ENCODE measurements at places on chromosomes 5 and 9. TPM values are rescaled to one million over a fixed set of nuclear protein-coding genes. Genes with fewer than 3 reads are reported as not detected.

DNA sequence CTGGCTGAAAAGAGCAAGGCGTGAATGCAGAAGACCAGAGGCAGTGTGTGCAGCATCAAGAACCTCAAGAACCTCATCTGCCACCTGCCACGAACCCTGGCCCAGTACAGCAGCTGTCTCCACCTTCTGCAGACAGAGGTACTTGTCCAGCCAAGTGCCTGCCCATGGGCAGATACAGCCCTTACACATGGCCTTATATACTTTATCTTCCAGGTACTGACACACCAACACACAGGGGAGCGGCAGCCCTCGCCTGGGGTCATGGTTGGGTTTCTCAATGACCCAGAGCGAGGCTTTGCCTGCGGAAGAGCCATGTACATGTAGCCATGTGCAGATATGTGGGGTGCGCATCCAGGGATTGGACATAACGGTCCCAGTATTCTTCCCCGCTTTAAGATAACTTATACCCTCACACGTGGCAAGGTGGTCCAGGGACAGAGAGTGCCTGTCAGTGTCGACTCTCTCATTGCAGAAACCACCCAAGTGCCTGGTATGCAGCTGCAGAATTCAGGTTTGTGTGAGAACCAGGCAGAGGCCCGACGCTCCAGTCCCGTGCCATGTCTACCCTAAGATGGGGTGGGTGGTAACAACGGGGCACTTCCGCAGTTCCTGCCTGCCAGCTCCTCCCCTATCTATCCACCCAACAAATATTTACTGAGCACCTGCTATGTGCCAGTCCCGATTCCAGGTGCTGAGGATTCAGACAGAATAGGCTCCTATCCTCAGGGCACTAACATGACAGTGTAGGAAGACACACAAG lies 206.9 kb downstream of the FSTL4 start:
- no peak for DNase-seq

CNTNAP3 gene
- total RNA-seq: 2.7 TPM

DNA sequence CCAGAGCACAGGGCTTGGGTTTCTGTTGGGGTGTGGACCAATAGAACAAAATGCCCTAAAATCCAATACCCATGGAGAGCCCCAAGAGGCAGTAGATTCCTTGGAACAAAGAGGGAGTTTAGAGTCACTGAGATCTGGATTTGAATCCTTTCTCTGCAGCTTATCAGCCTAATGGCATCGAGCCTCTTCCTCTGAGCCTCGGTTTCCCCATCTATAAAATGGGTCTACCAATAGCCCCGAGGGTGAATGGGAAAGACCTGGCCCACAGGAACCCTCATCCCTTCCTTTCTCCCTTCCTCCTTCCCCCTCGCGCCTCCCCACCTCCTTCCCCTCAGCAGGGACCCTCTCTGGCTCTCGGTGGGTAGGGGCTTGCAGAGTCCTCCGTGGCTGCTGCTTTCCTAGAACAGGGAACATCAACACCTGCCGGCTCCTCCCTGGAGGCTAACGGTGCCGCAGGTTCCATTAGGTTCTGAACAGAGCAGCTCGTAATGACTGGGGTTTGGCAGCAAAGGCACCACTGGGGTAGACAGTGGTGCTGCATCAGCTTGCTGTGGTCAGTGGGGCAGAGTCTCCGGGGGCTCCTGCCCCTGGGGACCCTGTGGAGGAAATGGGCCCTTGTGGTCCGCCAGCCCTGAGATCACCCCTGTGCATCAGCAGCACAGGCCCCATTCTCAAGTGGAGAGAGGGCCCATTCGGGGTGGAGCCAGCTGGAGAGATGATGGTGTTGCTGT lies 40.3 kb downstream of the NEK6 start:
- no peak for DNase-seq

GRCh38 chr9:19290103-19290502 lies 59.6 kb downstream of the DENND4C start:
- no peak for DNase-seq

ZBTB5 gene
- 11.3 TPM for total RNA-seq

SMU1 gene
- 21.5 TPM for total RNA-seq

DNA sequence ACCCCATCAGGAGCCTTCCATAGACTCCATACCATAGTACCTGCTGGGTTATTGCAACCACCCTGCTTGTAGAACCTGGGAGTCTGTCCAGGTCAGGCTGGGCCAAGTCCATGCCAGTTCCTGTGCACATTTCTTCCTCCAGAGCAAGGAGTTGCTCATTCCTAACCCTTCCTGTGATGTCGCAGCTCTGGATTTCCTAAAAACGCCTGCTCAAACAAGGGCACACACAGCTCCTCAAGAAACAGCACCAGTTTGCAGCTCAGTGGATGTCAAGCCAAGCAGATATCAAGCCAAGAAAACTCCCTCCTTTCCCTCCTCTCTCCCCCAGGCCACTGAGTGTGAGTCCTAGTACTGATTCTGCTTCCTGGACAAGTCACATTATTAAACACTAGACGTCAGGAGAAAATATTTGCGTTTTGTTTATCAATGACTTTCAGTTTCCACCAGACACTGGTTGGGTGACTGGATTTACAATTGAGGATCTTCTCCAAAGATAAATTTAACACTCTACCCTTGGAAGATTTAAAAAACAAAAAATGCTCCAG lies 59.6 kb downstream of the SLC1A1 start:
- DNase-seq: no peak

ARID3C gene
- total RNA-seq: 0.16 TPM

DNA sequence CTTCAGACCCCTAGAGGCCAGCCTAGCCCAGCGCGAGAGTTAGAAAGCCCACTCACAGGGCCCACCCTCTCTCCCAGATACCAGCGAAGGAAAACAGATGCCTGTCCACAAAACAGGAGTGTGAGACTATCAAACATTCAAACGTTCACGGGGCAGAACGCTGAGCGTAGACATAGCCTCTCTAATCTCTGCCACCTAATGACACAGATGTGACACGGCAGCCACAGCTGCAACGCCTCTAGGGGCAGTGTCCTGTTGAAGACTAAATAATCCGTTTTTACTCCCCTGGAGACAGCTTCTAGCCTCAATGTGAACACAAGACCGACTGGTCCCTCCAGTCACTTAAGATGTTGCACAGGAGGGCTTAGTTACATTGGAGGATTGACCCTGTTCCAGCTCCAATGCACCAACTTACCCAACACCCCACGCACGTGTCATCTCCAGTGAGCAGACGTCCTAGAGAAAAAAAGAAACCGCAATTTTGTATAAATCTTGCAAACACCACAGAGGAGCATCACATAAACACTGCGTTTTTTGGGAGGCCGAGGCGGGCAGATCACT lies 14.3 kb downstream of the DIPK1B start:
- DNase-seq: no peak

DNA sequence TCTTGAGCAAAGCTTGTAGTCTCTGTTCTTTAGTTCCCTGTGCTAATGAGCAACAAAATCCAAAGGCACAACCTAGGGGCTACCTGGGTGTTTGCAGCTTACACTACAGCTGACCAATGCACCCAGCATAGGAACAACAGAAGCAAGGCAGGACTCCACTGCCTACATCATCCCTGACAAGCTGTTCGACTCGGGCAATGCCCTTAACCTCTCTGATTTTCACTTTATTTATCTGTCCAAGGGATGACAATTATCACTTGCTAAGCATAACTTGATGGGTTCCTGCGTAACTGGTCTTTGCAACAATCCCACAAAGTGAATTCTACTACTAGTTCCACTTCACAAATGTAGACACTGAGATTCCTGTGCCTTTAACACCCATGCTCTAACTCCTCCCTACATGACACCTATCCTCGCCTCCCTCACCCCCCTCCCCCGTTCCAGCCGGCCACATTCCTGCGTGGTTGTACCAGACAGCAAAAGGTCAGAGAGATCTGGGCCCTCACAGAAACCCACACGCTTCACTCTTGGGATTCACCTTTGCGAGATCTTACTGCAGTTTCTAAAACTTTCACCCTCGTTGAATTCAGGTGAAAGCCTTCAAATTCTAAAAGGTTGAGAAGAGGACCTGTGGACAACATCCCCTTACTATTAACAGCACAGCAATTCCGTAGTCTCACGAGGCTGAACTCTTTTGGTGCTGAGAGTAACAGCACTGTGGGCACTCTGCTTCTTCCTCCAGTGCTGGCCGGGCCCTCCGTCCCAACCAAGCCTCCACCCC lies 995 bp downstream of the IPPK start:
- peak; percentile 72 for DNase-seq

ABL1 gene
- 113 TPM for total RNA-seq

- peak; percentile 95 for DNase-seq
Measured at GRCh38 chr9:35847792-35848572, 19.0 kb downstream of the TMEM8B start.

LCN9 gene
- 4.8 TPM for total RNA-seq

- DNase-seq: peak; percentile 63
Measured at GRCh38 chr9:114687034-114687433, 5.0 kb upstream of the TEX48 start.

DNA sequence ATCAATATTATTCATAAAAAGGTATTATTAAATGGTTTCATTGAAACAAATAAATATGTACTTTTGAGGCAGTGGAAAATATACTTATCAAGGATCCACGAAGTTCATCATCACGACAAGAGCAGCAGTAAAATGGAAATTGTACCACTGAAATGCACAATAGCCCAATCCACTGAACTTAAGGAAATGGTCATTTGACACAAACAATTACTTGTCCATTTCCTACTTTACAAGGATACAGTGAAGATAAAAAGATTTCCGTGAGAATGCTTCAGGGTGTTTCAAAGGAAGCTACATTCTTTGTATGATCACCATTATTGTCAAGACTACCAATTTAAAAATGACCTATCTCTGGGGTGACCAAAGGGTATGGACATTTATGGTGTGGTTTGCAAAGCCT lies 210.3 kb downstream of the SYK start:
- no peak for DNase-seq

SPINK4 gene
- total RNA-seq: not detected

- no peak for DNase-seq
Measured at GRCh38 chr9:134948149-134948548, 30.4 kb upstream of the FCN1 start.

DNA sequence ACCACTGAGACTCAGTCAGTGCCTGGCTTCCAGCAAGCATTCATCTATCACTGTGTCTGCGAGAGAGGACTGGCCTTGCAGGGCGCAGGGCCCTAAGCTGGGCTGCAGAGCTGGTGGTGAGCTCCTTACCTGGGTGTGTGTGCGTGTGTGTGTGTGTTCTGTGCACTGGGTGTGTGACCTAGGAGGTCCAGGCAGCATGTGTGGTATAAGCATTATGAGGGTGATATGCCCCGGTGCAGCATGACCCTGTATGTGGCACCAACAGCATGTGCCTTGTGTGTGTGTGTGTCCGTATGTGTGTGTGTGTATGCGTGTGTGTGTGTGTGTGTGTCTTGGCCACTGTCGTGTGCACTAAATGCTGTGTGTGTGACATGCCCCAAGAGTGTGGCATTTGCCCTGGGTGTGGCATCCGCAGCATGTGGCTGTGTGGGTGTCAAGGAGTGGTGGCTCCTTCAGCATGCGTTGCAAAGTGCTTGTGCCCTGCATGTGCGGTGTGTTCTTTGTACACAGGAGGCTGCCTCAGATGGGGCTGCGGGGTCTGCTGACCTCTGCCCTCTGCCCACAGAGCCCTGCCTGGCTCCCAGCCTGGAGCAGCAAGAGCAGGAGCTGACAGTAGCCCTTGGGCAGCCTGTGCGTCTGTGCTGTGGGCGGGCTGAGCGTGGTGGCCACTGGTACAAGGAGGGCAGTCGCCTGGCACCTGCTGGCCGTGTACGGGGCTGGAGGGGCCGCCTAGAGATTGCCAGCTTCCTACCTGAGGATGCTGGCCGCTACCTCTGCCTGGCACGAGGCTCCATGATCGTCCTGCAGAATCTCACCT lies 3.3 kb downstream of the FGFR4 start:
- no peak for DNase-seq

DNA sequence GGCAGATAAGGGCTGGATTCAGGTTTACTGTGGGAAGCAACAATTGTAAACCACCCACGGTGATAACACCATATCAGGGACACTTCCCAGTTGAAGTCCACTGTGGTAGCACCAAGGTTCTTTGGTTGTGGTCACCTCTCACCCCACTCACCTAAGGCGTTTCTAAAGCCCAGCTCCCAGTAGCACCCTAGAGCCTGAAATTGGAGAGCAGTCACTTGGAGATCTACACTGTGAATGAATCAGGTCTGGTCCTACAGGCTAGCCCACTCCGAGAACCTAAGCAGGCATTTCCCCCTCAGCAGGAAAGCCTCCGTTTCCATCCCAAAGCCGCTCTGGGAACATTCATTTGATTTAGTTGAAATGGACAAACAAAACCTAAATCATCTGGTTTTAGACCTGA lies 191.3 kb downstream of the TTC39B start:
- DNase-seq: no peak

GRCh38 chr9:83313781-83314180 lies 224.4 kb downstream of the FRMD3 start:
- no peak for DNase-seq

DNA sequence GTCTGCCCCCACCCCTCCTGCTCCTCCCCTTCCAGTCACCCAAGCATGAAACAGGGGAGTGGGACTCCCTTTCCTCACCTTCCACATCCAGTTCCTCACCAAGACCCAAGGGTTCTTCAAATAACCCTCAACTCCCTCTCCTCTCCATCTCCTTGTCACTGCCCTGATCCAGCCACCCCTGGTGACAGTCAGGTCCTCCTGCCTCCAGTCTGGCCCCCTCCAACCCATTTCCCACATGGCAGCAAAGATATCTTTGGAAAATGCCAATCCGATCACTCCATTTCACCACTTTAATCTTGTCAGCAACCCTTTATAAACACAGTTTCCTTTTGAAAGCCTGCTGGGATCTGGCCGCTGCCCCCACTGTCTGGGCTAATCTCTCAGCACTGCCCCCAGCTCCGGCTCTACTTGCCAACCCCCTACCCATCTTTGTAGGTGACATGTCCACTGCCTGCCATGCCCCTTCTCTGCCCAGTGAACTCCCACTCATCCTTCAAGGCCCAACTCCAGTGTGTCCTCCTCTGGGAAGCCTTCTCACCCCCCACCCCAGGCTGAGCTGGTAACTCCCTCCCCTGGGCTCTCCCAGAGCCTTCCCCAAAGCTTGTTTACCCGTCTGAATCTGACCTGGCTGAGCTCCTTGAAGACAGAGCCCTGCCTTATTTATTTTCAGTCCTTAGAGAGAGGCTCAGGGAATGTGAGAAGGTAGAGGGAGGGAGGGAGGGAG lies 781 bp upstream of the MYOZ3 start:
- no peak for DNase-seq

DNA sequence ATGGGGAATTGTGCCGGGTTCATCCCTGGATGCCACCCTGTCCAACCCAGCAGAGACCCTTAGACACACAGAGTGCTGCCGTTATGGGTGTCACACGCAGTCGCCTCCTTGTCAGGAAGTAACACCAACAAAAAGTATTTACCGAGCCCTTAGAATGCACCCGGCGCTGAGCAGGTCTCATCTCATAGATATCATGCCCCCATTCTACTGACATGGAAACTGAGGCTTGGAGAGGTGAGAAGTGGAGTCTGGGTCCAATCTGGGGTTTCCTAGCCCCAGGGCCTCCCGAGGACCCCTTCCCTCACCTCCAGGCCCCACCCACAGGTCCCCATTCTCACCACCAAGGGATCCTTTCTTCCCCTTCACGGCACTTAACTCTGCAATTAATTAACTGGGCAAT lies 36.8 kb upstream of the BARHL1 start:
- DNase-seq: no peak

CHSY3 gene
- 11.9 TPM for total RNA-seq

- DNase-seq: peak; percentile 88
Measured at GRCh38 chr5:80206282-80206681, 49.6 kb downstream of the SERINC5 start.

LRRC70 gene
- total RNA-seq: 0.64 TPM

SH3GL2 gene
- not detected for total RNA-seq

HAVCR1 gene
- 1.3 TPM for total RNA-seq

All from astrocyte (in vitro differentiated cells and primary cell).